ENCODE measurements at places on chromosomes 1 and 21.

DNA sequence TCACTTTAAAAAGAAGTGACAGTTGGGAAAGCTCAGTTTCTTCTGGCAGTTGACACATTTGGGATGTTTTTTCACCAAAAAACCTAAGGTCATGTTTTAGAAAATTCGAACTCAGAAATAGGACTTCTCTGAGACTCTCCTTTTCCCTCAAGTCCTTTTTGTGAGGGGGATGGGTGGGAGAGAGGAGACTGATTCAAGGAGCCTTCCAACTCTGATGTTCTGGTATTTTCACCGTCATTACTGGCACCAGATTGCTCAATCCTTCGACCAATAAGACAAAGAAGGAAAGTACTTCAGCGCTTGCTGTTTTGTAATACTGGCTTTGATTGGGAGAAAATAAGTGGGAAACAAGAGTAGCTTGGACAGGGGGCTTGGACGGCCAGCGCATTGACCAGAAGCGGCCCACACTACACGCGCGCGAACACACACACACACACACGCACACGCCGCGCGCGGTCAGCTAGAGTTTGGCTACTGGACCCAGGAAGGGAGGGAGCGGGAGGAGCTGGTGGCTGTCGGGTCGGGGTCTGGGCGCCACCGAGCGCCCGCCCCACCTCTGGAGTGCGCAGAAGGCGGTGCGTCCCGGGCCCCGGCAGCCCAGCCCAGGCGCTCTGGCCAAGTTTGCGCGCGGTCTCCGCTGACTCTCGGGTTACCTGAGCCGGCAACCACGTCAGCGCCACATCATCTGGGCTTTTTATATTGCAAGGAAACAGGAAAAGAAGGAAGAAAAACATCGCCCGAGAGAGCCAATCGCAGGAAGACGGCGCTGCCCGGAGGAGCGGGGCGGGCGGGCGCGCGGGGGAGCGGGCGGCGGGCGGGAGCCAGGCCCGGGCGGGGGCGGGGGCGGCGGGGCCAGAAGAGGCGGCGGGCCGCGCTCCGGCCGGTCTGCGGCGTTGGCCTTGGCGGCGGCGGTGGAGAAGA is at the start of gene KCNK1:
TSS of gene KCNK1 (plus strand) at position 855 of the 921 bp plus-strand sequence. CDS start at position 921, 66 bp downstream.
- H3K4me1 ChIP-seq: peaks cover 14% of the 10 kb centered on the region
- H3K27ac ChIP-seq: no peak within 1 kb of the TSS
- peak within 1 kb of the TSS; percentile 84 for H3K4me3 ChIP-seq
- peak; percentile 79 for DNase-seq
- peaks cover 54% of the 10 kb centered on the region for H3K27me3 ChIP-seq

DNA sequence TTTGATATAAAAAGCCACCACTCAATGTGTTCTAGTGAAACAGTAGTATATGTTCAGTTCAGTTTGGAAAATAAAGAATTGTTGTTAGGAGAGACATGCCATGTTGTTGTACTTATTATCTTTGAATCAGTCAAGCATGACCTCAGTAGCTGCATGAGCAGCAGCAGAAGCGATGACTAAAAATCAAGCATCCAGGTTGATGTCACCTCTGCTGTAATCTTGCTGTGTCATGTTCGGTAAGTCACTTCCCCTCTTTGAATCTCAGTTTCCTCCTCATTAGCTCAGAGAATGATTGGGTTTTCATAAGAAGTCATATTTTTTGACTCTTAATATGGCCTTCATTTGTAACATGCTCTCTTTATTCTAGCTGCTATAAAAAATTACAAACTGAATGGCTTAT is 428.4 kb upstream of the B3GALT2 start:
- no peak for DNase-seq
- H3K4me3 ChIP-seq: no peak overlapping the region
- H3K36me3 ChIP-seq: no peaks in the 10 kb centered on the region
- H3K4me1 ChIP-seq: no peaks in the 10 kb centered on the region
- H3K27ac ChIP-seq: no peak overlapping the region
- H3K27me3 ChIP-seq: no peaks in the 10 kb centered on the region

- peaks cover 3% of the 10 kb centered on the region for H3K4me1 ChIP-seq
- no peaks in the 10 kb centered on the region for H3K36me3 ChIP-seq
- no peak for DNase-seq
- H3K4me3 ChIP-seq: no peak overlapping the region
- H3K27me3 ChIP-seq: no peaks in the 10 kb centered on the region
Measured at GRCh38 chr1:78146205-78146771, 100.5 kb downstream of the GIPC2 start.

DNA sequence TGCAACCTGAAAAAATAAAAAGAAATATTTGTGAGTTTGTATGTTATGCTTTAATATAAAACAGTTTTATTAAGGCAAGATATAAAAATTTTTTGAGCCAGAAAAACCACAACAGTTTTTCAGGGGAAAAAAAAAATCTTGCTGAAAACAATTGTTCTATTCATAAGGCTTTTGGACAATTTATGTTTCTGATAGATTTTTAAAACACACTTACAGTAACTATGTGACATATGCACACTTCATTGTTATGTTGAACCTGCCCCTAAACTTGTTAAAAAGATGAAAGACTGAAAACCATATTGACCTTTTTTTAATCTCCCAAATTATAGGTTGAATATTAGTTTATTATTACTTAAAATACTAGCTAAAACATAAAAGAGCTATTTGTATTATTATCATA is 279.9 kb upstream of the C1orf105 start:
- no peak for DNase-seq
- H3K27ac ChIP-seq: no peak overlapping the region
- H3K4me3 ChIP-seq: no peak overlapping the region
- H3K4me1 ChIP-seq: peaks cover 19% of the 10 kb centered on the region

GRCh38 chr1:81458186-81458585 is 342.5 kb upstream of the ADGRL2 start:
- peaks cover 17% of the 10 kb centered on the region for H3K4me1 ChIP-seq
- H3K4me3 ChIP-seq: no peak overlapping the region
- H3K27me3 ChIP-seq: no peaks in the 10 kb centered on the region
- H3K27ac ChIP-seq: no peak overlapping the region
- no peak for DNase-seq

Data from neural progenitor cell (in vitro differentiated cells).